ENCODE measurements at places on chromosomes 2 and 18.

DNA sequence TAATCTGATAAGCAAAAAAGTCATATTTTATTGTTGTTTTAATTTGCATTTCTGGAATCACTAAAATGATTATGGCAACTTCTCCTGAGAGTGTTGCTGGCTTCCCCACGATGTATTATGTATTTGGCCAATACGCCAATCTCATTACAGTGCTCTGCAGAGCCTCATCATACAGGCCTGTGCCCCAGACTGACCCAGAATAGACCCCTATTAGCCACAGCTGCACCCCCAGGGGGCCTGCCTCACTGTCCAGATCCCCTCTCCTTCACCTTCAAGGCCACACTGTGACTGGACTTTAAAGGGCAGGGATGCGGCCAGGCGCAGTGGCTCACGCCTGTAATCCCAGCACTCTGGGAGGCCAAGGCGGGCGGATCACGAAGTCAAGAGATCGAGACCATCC, 17.4 kb upstream of the COX7A2L start:
- DNase-seq = no peak

GRCh38 chr18:45920367-45920766, 46.8 kb downstream of the EPG5 start:
- no peak for DNase-seq

DNA sequence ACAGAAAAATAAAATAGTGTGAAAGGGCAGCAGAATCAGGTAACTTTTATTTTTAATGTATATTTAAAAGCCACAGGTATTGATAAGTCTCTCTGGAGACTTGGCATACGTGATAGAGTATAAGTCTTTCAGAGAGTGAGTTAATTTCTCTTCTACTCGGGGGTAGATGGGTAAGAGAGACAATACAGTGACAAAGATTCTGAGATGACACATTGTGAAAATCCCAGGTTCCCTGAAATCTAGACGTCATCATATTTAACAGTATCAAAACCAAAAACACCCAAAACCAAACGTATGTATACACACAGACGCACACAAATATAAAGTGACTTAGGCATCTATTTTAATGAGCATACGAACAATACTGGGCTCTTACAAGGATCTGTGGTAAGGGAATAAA, 33.3 kb downstream of the NIF3L1 start:
- DNase-seq = no peak

DNA sequence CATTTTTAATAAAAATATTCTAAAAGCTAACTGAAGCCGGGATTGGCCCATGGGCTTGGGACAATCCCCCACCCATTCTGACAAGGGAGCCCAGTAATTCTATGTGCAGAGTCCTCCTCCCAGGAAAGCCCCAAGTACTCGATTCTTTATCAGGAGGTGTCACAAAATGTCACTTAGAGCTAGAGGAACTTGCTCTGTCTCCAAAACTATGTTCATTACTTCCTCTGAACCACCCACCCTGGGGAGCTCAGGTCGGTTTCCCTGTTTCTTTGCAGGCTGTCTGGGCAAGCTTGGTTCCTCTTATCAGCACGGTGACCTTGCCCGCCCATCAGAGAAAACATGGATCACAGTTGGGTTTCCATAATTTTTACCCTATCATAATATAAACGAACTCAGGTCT, 430.6 kb upstream of the ID2 start:
- DNase-seq = no peak

DNA sequence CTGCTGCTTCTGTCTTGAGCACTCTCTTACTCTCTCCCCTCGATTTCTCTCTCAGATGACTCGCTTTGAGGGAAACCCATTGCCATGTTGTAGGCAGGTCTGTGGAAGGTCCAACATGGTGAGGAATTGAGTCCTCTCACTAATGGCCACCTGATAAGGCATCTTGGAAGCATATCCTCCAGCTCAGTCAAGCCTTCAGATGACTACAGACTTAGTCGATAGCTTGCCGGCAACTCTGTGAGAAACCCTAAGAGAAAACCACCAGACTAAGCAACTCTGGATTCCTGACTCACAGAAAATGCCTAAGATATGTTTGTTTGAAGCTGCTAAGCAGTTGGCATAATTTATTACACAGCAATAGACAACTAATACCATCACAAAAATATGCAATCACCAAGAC, 51.2 kb downstream of the WDR75 start:
- no peak for DNase-seq

DNA sequence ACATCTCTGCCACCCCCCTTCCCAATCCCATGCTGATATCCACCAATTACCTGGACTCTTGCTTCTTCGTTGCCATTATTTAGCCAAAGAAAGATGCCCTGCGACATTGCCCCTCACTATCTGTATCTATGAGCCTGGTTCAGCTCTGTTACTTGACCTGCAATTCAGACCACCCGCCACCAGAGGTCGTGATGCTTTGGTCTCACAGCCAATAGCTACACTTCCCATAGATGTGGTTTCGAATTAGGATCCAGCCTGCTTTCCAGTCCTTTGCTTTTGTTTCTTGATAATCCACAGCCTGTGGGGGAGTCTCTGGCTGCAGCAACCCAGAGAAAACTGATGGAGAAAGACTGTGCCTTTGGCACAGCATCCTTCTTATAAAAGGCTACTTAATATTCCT, 239.4 kb downstream of the KLHL29 start:
- no peak for DNase-seq

DNA sequence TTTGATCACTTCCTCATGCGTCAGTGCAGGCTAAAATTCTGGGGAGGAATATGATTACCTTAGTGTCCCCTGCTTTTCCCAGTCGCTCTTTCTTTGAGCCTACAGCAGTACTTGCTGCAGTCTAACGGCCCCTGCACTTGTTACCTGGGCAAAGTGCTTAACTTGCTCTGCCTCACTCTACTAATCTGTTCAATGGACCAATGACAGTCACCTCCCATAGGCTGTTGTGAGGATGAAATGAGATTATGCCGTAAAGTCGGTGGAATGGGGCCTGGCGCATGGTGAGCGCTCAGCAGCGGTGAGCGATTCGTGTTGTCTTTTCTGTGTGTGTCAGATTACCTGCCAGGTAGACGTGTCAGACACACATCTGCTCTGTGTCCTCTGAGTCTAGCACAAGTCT, 5.3 kb downstream of the TNS1 start:
- no peak for DNase-seq

GRCh38 chr2:189613077-189613636, 32.6 kb upstream of the SLC40A1 start:
- DNase-seq = no peak

DNA sequence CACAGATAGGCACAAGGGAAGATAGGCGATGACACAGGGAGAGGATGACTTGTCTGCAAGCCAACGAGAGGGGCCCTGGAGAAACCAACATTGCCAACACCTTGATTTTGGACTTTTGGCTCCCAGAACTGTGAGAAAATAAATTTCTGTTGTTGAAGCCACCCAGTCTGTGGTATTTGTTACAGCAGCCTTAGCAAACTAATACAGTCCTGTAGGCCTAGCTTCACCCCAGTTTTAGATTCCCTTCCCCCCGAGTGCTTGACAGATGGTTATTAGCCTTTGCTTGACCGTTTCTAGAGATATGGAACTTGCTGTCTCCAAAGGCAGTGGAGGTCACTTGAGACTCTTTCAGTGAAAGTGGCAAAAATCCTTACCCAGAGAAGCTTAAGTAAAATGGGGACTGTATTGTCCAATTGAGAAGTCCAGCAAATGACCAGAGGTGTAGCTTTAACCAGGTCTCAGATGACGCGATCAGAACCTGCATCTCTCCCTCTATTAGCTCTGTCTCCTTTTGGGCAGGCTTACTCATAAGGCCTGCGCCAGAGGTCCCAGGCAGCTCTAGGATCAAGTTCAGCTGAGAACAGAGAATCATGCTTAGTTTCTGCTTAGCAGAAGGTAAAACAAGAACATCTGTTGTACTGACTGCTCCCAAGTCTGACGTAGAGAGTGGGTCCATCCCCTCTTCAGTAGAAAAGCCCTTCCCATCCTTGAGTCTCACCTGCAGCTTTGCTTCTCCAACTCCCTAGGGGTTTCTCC, 50.4 kb downstream of the MFSD6 start:
- no peak for DNase-seq

- no peak for DNase-seq
Measured at GRCh38 chr2:10283106-10284062, 19.3 kb upstream of the HPCAL1 start.

DNA sequence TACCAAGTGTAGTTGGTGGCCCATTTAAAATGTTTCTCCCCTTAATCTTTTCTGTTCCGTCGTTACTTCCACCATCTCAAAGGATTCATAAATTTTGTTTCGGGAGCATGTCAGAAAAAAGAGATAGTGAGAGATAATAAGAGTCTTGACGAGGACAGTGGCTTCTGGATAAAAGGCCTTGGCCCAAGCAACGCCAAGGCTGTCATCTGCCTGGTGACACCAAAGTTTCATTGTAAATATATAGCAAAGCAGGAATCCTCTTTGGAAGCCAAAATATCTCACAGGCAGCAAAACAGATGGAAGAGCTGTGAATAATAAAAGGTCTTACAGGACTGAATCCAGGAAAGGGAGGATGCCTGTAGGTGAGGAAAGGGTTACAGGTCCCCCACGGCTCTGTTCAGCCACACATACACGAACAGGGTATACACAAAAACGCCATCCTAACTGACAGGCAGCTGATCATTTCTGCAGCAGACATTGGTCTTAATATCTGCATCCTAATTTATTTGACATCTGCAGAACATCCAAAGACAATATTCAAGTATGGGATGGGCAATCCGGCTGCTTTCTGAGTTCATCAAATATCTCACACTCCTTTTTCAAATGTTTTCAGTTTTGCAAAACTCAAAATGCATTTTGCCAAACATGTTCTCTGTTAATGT, 382.8 kb downstream of the OSR1 start:
- DNase-seq = no peak

- DNase-seq = no peak
Measured at GRCh38 chr2:108612153-108612513, 77.9 kb downstream of the LIMS1 start.

- no peak for DNase-seq
Measured at GRCh38 chr2:205682971-205683501, 735 bp downstream of the NRP2 start.

DNA sequence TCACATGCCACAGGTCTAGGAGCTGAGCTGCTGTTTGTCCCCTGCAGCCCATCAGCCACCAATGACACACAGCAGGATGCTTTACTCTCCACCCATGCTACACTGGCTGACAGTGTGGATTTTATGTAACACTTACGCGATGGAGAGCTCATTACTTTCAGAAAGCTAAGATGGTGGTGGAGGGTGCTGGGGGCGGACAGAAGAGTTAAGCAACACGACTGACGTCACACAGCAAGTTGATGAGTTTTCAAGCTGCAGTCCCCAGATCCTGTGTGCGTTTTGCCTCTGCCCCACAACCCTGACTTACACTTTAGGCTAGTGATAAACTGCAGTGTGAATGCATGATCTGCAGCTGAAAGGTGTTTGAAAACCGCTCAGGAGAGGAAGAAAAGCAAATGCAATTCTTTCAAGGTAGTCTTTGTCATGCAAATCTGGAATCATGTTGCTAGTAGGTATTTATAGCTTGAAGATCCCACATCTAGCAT, 42.4 kb downstream of the MRPS5 start:
- no peak for DNase-seq

DNA sequence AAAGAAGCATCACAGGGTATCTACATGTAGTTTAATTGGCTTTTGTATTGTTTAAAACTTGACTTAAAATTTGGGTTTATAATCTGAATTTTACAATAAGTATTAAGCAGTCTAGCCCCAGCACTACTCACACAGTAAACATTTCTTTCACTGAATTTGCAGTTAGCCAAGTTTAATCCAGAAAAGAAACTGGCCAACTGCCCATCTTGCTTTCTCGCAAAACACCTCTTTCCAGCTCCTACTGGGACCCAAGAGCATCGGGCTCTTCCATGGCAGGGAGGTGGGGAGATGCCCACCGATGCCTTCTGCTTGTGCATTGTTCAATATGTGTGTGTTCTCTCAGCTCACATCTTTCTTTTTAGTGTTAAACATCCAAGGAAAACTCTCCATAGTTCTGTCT, 212.8 kb upstream of the BOD1L2 start:
- no peak for DNase-seq

DNA sequence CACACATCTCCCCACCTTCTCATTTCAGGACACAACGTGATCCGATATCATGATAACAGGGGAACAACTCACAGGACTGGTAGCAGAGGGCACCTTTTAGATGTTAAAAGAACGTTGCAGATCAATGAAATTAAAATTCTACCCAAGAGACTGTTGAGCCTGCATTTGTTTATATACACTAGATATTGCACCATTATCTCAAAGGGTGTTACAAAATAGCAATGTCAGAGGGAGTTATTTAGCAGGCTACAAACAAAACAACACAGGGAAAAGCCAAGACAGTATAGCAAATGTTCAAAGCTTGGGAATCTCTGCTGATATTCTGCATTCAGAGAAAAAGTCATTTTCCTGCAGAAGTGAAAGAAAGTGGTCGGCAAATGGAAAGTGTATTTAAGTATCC, 139.5 kb downstream of the MYO5B start:
- no peak for DNase-seq

DNA sequence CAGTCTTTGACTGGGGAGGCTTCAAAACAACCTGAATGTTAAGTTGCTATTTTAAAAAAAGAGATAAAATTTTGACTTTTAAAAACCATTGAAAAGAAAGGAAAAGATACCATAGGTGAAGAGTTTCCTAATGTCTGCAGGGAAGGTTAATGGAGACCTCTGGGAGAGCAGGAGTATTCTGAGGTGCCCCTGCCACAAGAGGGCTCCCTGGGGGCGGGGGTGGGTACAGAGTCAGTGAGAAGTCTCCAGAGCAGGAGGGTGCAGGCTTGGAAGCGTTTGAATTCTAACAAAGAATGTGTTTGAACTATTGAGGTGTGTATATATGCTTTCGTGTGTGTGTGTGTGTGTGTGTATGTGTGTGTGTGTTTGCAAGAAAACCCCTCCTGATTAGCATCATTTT, 46.7 kb upstream of the ST6GAL2 start:
- DNase-seq = no peak

GRCh38 chr2:205768815-205769494, 86.7 kb downstream of the NRP2 start:
- DNase-seq = no peak

DNA sequence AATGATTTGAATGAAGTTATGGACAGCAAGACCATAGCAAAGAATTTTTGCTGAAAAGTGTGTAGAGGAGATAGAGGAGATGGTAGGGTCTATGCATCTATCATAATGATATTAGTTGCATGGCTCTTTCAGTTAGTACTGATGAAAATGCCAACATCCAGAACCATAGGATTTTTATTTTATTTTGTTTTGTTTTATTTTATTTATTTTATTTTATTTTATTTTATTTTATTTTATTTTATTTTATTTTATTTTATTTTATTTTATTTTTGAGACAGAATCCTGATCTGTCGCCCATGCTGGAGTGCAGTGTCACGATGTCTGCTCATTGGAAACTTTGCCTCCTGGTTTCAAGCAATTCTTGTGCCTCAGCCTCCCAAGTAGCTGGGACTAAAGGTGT, 1021.1 kb upstream of the ZEB2 start:
- DNase-seq = no peak
